HCEC 1CT (cell line): ENCODE measurements at places on chromosomes 3 and 15.
A peak's percentile ranks its signal among the peaks of the same experiment; 100 is the strongest.

DNA sequence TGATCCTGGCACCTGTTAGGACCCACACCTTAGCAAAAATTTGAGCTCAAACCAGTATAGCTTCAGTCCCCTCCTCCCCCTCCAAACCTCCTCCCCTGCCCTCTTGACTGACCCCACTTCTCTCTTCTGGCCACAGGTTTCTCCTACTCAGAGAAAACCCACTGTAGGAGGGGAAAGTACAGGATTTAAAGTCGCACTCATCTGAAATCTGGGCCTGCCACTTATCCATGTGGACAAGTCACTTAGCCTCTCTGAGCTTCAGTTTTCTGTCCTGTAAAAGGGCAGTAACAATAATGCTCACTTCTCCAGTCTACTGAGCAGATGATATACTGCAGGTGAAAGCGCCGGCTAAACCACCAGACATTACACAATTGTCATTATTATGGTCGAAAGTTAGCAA lies 142.7 kb downstream of the MEGF11 start:
- no peak for DNase-seq

GRCh38 chr15:72281713-72282112 lies 9.4 kb upstream of the PARP6 start:
- DNase-seq: no peak

DNA sequence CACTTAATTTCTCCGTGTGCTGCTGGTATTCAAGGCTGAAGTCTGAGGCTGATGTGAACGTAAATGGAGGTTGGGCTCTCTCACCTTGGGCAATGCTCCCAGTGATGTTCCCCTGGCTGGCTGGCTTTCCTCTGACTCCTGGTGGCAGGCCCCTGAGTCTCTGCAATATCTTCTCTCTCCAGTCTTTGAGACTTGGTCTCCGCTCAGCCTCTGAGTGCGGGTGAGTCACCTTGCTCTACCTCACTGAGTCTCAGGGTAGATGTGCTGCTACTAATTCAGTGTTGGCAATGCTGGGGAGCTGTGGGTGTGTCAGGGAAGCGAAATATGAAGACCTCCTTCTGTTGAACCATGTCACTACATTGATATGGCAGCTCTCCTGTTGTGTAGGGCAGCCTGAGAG lies 31.3 kb upstream of the TRIM59 start:
- DNase-seq: no peak

DNA sequence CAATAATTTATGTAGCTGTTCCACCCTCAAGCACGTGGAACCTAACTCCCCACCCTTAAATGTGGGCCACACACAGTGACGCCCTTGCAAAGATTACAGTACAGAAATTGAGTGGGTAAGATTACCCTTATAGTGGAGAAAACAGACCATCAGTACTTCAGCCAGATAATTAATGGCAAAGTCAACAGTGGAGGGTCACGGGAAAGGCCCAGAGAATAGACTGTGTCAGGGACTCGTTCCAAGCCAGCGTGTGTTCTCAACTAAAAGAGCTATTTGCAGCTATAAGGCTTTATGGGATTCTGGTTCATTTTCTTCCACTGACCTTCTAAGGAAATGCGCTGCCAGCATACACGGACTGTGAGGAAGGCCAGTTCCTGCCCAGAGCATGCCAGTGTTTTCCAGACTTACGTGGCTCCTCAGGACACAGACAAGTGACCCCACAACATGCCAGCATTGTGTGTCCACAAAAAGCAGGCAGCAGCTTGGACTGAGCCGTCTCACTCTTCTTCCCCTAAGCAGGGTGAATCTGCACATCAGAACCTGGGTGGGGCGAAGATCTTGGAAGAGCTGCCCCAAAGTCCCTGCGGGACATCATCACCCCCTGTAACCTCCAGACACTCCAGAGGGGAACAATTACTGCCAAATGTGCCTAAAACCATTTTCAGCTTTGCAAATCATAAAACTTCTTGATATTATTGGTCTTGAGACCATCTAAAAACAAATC lies 428.5 kb downstream of the OCA2 start:
- no peak for DNase-seq

DNA sequence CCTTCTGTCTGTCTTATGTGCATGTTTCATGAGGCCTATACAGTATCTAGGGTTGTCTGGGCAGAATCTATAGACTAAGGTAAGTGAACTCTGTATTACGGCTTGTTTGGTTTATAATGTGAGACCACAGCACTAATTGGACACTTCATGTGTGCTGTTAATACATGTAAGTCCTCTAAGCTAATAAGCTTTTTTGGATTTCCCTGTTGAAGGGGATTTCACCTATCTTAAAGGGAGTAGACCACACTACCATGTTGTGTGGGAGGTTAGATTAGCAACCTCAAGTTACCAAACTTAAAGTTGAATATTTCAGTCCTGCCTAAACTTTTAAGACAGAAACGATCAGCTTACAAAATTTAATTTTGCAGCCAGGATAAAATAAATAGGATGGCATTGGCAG lies 189.8 kb upstream of the GOLIM4 start:
- DNase-seq: no peak

DNA sequence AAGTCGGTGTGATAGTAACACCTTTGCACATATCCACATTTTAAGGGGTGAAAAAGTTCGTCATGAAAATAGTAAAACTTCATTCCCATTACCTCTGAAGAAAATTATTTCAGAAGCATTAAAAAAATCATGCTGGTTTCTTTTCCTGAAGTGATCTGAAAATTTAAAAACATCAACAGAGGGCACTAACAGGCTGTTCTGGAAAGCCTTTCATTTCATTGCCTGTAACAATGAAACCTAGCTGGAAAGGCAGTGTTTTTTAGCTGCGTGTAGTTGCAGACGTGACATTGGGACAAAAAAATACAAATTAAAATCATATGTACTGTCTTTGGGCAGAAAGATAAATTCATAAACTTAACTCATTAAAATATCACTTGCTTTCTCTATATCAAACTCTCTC lies 993.8 kb downstream of the GBE1 start:
- no peak for DNase-seq

- no peak for DNase-seq
Measured at GRCh38 chr15:38809621-38810020, 245.0 kb upstream of the RASGRP1 start.

- DNase-seq: no peak
Measured at GRCh38 chr15:83372434-83372891, 74.7 kb upstream of the SH3GL3 start.

DNA sequence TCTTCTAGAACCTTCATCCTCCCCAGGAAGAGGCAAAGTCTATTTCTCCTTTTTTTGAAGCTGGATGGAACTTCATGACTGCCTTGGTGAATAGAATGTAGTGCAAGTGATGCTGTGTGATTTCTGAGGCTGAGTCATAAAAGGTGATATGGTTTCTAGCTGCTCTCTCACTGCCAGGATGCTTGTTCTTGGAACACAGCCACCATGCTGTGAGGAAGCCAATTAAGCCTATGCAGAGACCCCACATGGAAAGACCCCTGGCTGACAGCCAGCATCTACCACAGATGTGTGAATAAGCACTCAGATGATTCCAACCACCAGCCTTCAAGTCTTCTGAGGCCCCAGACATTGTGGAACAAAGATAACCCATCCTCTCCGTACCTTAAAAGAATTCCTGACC lies 57.0 kb downstream of the ISL2 start:
- DNase-seq: no peak

GRCh38 chr15:80152896-80153876 lies at the start of gene FAH:
Gene FAH (plus strand): TSS chr15:80152999. CDS start chr15:80153055, 56 bp downstream.
- peak; percentile 41 for DNase-seq

GRCh38 chr15:70185251-70185711 lies 87.6 kb upstream of the TLE3 start:
- no peak for DNase-seq

DNA sequence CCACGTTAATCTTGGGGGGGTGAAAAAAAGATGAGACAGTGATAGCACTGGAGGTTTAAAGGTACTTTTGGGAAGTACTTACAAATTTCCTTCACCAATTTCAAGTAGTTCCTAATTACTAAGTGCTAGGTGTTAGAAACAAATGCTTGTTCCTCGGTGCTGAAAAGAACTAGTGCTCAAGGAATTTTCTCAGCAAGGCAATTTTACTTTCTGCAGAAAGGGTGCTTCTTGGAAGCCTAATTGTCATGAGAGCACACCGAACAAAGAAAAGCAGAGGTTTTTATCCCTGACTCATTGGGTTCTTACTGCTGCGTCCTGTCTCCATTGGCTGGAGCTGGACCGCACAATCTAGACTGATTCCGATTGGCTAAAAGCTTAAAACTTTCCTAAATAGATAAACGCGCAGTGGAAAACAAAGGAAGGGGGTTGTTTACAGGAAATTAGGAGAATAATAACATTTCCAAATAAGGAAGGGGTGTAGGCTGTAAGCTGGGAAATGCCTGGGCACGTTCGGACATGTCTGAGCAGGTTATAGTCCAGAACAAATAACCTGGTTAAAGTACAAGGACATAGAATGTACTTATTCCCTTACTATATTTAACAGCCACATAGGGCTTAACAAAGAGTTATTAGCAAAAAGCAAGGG lies 49.6 kb downstream of the CHD2 start:
- no peak for DNase-seq

DNA sequence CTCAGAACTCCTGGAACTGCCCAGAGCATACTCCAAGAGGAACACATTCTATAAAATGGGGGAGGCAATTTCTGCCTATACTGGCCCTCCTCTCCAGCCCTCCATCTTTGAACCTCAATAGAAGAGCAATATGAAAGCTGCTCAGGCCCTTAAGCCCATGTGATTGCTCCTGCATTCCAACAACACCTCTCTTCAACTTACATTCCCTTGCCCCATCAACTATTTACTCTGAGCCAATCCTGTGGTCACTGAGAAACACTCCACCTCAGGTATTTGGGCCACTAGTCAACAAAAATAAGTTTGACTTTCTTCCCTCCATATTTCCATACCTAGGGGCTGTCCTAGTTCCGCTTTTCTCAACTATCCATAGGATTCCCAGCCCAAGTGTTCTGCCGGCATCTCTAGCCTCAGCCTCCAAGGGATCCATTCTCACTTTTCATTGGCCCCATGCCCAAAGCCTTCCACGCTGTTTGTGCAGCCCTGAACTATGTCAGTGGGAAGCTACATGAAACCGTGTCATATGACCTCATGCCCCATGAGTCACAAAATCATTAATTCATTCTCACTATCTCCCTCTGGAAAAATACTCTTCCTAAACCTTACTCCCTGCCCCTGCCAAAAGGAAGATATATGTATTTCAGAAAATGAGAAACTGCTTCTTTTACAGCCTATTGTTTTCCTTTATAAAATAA lies 61.6 kb downstream of the GJD2 start:
- DNase-seq: peak; percentile 14

GRCh38 chr15:61159901-61160300 lies 69.2 kb downstream of the RORA start:
- no peak for DNase-seq

GRCh38 chr15:58551764-58552504 lies 120.1 kb downstream of the LIPC start:
- DNase-seq: peak; percentile 95

GRCh38 chr3:23830869-23831484 lies 25.2 kb downstream of the UBE2E1 start:
- DNase-seq: no peak

DNA sequence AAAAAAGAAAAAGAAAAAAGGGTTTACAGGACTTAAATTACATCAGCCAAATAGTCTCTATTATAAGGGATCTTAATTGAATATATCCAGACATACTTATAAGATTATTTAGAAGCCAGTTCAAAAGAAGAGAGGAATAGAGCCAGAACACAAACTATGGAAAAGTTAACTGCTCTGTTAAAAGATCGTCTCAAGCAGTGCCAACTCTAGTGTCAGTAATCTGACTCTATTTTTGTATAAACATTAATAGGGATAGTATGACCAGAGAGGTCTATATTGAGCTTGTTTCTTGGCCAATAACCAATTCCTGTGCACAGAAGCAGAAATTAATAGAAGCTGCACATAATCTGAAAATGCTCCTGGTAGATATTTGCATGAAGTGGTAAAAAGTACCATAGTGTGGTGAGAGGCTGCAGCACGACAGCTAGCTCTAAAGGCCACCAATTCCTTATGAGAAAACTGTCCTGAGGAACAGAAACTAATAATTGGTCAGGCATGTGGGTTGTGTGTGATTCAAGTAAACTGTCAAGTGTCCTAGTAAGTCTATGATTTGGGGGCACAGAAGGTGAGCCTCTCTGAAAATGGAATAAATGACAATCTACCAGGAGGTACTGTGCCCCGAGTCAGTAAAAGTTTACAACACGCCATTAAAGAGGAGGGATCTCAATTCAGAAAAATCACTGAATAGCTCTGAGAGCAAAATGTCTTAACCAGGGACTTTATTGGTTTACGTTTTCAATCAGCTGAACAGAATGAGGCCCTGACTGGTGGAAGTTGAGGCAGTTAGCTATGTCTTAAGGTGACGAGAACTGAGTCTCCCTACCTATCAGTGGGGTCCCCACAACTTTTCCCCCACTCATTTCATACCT lies 51.5 kb upstream of the NANOGP8 start:
- no peak for DNase-seq

GRCh38 chr3:172546628-172547214 lies 23.5 kb upstream of the TNFSF10 start:
- DNase-seq: no peak

DNA sequence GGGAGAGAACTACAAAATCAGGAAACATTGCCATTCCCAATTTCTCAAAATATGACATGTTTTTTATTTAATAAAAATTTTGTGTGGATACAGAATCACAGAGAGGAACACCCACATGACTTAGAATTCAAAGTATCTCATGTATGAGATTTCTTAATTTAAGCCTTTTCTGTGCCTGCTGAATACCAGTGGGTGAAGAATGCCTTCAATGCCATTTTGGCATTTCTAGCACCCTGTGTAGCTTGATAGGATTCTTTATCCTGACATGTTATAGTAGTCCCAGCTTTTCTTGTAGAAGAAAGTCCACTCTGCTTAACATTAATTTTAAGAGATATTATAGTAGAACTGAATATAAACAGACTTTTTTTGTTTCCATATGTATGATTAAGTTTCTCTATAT lies 3.1 kb upstream of the SLMAP start:
- DNase-seq: no peak

- DNase-seq: no peak
Measured at GRCh38 chr3:183730361-183730760, 32.8 kb downstream of the YEATS2 start.

- no peak for DNase-seq
Measured at GRCh38 chr3:16884084-16884747, 539 bp upstream of the PLCL2 start.

GRCh38 chr3:52295671-52296208 lies 8.1 kb downstream of the GLYCTK start:
- no peak for DNase-seq

GRCh38 chr15:71761649-71762048 lies 48.7 kb upstream of the NR2E3 start:
- DNase-seq: peak; percentile 91

GRCh38 chr3:118692416-118692815 lies 342.2 kb downstream of the IGSF11 start:
- no peak for DNase-seq
